ENCODE measurements at places on chromosomes 4 and X.
A peak's percentile ranks its signal among the peaks of the same experiment; 100 is the strongest.

DNA sequence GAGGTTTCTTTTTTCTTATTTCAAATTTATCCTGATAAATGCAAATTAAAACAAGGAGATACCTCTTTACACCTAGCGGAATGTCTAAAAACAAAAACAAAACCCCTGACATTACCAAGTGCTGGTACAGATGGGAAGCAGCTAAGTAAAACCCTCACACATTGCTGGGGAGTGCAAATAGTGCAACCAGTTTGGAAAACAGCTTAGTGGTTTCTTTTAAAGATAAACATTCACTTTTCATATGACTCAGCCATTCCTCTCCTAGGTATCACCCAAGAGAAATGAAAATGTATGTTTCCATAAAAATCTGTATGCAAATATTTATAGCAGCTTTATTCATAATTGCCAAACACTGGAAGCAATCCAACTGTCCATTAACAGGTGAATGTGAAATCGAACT, 84.1 kb upstream of the HELT start:
- no peak for DNase-seq

DNA sequence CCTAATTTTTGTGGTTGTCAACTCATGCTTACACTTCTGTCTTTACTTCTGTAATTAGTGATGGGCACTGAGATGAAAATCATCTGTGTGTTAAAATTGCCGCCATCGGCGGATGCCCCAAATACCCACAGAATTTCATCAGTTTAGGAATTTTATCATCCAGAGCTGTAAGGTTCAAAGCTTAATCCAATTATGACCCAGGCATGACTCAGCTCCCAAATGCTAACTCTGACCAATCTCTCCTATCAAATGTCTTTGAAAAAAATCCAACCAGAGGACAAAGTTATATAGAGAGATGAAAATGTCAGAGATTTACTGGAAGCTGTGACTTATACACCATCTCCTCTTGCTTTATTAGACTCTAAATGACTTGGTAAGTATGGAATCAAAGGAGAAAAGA, 1048.7 kb upstream of the PRKX start:
- no peak for DNase-seq

GRCh38 chr4:121977251-121978171, 25.7 kb upstream of the TRPC3 start:
- no peak for DNase-seq

- DNase-seq: no peak
These were observed 495.0 kb upstream of the SLIT2 start for GRCh38 chr4:19756661-19757060.

- no peak for DNase-seq
These were observed 56.3 kb upstream of the SPRY1 start for GRCh38 chr4:123340381-123340701.

GRCh38 chrX:116756958-116757357, 294.2 kb upstream of the CT83 start:
- DNase-seq: no peak

- no peak for DNase-seq
These were observed 178.4 kb downstream of the ANKRD50 start for GRCh38 chr4:124534131-124534530.

- no peak for DNase-seq
These were observed 235.1 kb downstream of the PPARGC1A start for GRCh38 chr4:23654791-23655190.

DNA sequence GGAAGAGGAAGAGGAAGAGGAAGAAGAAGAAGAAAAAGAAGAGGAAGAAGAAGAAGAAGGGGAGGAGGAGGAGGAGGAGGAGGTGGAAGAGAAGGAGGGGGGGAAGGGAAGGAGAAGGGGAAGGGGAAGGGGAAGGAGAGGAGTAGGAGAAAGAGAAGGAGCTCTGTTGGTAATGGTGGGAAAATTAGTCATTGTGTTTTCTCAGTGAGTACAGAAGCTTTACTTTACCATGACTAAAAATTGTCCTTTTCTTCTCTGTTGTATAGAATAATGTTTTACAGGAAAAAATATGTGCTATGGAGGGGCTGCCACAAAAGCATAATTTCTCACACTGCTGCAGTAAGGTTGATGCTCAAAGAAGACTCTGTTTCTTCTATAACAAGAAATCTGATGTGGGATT, 4.1 kb downstream of the AFM start:
- no peak for DNase-seq

DNA sequence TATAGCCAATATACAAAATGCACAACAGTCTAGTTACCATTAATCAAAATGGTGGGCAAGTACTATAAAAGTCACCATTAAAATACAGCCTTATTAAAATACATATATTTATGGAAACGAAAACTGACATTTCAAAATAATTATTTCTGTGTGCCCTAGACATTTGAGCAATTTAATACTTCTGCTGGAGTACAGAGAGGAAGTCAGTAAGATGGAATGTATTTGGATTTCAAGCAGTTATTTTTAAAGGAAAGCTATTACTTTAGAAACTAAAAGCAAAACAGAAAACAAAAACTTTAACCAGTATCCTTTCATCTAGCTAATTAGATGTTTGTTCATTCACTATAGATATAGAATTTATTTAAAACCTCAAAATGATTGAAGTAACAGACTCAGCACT, 37.8 kb upstream of the TLR2 start:
- no peak for DNase-seq

- DNase-seq: peak; percentile 20
These were observed 681.4 kb downstream of the GABRG1 start for GRCh38 chr4:45442466-45442865.

- no peak for DNase-seq
These were observed 8.2 kb downstream of the SH3TC1 start for GRCh38 chr4:8207314-8207713.

DNA sequence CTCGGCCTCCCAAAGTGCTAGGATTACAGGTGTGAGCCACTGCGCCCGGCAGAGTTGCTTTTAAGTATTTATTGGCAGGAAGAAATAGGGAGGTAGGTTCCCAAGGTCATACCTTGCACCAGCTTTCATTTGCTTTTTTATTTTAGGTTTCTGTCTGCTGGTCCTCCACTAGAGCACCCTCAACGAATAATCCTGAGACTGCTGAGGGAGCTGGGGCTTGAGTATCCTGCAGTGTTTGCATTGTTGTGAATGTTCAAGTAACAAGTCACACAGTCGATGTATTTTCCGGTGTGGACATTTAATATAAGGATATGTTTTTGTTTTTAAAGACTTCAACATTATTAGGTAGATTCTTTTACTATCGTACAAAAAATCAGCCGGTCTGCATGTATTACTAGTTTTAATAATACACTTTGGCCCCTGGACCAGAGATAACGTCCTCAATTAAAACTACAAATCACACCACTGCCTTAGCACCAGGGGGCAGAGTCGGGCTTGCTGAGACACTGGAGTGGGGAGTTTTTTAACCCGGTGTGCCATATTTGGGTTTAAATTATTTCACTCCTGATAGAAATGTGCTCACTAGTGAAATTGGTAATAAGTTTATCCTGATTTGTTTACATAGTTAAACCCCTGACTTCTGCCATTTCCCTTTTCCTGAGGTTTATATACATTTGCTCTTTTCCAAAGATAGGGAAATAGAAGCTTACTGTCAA, 11.6 kb downstream of the SMIM20 start:
- DNase-seq: no peak

GRCh38 chrX:121221322-121221977, 174.0 kb downstream of the GLUD2 start:
- DNase-seq: no peak

GRCh38 chr4:152166567-152166966, 369.3 kb downstream of the FBXW7 start:
- DNase-seq: no peak

- DNase-seq: no peak
These were observed 421.0 kb downstream of the ADAM29 start for GRCh38 chr4:175339100-175339707.

- no peak for DNase-seq
These were observed 460.7 kb upstream of the SMIM31 start for GRCh38 chr4:164293203-164293602.

DNA sequence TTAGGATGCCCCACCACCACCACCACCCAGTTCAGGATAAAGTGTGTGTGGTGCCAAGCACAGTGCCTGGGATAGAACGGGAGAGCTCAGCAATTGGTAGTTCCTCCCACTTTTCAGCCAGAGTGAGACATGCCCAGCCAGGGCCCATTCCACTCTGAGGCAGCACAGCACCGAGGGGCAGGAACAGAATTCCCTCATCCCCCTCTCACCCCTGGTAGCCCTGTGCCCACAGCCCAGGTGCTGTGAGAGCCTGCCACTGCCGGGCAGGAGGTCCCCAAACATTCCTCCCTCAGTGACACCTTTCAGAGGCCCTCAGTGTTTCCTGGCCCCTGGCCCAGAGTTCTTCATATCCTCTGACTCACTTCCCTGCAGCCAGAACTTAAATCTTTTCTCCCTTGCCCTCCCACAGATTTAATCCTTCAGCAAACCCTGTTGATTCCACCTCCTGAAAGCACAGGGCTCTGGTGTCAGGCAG, 8.1 kb downstream of the RIPPLY1 start:
- DNase-seq: no peak

DNA sequence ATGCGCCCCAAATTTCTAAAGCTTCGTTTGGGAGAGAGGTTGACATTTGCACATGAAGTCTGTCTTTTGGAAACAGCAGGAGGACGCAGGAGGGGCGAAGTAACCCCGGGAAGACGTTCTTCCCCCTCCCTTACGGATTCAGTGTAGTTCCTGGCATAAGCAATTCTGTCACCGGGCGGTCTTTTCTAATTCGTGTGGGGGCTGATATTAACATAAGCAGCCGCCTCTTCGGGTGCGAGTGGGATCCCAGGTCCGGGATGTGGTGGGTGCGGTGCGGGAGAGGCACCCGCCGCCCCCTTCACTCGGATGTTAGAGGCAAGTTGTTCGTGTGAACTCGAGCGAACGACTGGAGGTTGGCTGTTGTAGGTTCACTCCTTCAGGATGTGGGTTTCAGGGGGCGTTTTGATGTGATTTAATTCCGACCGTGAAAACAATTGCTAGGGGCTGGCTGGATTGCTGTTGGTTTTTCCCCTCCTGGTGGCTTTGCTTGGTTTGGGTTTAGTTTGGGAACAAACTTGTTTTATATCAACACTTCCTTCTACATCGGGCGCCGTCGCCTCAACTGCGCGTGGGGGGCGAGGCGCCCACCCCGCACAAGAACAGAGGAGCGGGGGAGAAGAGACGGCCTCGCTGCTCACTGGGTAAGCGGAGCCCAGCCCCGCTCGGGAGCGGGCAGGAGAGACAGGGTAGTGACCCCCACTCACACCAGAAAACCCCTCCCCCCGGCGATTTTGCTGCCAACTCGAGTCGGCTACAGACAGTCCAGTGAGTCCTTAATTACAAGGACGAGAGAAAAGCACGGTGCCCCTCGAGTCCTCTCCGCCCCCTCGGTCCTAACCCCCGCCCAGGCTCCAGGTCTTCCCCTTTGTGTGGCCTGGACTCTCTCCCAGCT, 2.9 kb upstream of the LEF1 start:
- DNase-seq: no peak

GRCh38 chrX:136759968-136760367, 20.8 kb downstream of the ARHGEF6 start:
- no peak for DNase-seq

DNA sequence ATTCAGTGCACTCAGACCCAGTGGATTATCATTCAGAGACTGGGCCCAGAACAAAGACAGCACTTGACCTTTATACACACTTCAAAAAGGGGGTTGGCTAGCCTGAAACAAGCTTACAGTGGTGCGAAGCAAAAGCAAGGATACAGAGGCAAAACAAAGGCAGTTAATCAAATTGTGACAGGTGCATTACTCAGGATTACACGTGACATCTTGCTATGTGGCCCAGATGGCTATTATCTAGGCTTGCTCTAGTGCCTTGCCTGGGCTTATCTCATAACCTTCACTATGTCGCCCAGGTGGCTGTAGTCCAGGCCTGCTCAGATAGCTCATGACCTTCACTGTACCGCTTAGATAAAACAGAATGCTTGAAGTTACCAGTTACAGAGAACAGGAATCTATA, 1092.1 kb upstream of the PRKX start:
- no peak for DNase-seq

DNA sequence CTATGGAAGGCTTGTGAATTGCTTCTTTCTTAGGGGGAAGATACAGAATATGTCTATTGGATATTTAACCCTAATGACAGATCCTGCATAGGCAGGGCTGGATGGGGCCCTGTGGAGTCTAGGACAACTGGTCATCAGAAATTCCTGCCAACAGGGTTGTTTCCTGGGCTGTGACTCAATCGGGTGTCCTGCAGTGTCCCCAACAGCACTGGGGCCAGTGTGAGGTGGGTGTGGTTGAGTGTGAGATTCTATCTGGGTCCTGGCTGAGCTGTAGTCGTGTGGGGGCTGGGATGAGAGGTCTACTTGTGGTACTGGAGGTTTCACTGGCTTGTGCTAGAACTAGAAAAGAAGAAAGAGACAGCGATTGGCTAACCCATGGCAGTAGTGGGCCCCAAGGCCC, 87.3 kb upstream of the WDR1 start:
- DNase-seq: no peak

- DNase-seq: no peak
These were observed 51.7 kb upstream of the AFF2 start for GRCh38 chrX:148448686-148449085.

DNA sequence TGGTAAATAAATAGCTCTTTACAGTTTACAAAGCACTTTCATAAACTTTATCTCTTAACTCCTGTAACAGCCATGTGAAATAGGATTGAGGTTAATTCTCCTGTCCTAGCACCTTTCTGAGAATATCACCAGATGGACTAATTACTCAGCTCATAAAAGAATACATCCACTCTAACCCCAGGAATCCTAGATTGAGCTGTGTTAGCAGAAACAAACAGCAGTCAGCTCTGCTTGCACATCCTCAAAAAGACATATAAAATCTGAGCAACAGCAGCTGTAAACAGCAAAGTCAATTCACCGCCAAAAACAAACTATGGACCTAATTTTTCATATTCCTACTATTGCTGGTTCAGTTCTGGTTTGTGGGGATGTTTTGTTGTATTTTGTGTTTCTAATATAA, 182.8 kb downstream of the QDPR start:
- no peak for DNase-seq

GRCh38 chr4:37971202-37971601, 11.0 kb downstream of the PTTG2 start:
- no peak for DNase-seq

DNA sequence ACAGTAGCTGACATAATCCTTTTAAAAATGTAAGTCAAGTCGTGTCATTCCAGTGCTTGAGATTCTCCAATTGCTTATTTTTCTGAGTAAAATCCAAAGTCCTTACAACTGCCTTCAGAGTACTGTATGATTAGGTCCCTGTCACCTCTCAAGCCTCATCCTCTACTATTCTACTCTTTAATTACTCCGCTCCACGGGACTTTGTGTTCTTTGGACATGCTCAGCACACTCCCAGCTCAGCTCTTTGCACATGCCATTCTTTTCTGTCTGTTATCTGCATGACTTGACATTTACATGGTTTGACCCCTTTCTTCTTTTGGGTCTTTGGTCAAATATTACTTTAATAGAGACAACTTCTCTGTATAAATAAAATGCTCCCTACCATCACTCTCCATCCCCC, 15.1 kb downstream of the FAM47E start:
- no peak for DNase-seq

GRCh38 chrX:17039826-17040225, 93.4 kb downstream of the REPS2 start:
- DNase-seq: no peak

GRCh38 chrX:77404419-77404818, 42.8 kb upstream of the FGF16 start:
- no peak for DNase-seq

All from NCI-H446 treated with DMSO at 0.1 percent for 48 hours (cell line).